ENCODE measurements at places on chromosomes 2 and 18. TPM values are rescaled to one million over a fixed set of nuclear protein-coding genes. Genes with fewer than 3 reads are reported as not detected.

PKDCC gene
- not detected for total RNA-seq

NAT8 gene
- not detected for total RNA-seq

ATRAID gene
- total RNA-seq, result 91.7 TPM

APLF gene
- 1.6 TPM for total RNA-seq

COL4A4 gene
- total RNA-seq, result not detected

TEX44 gene
- not detected for total RNA-seq

CDK5R2 gene
- total RNA-seq, result not detected

RNF152 gene
- total RNA-seq, result 1.6 TPM

ERICH2 gene
- not detected for total RNA-seq

SP9 gene
- total RNA-seq, result not detected

RPRM gene
- 0.15 TPM for total RNA-seq

RESP18 gene
- not detected for total RNA-seq

UGT1A3 gene
- not detected for total RNA-seq

DYTN gene
- total RNA-seq, result not detected

B3GNT7 gene
- 0.40 TPM for total RNA-seq

HOXD8 gene
- 0.11 TPM for total RNA-seq

KCNG3 gene
- total RNA-seq, result 0.50 TPM

SPHKAP gene
- not detected for total RNA-seq

SERPINB12 gene
- not detected for total RNA-seq

CPS1 gene
- 1.3 TPM for total RNA-seq

CRYGD gene
- total RNA-seq, result not detected

ORC4 gene
- 29.6 TPM for total RNA-seq

NEB gene
- 0.50 TPM for total RNA-seq

UPP2 gene
- total RNA-seq, result not detected

CYTIP gene
- total RNA-seq, result 207 TPM

NT5DC4 gene
- total RNA-seq, result not detected

PDK1 gene
- 19.5 TPM for total RNA-seq

Measured in activated T-cell treated with anti-CD3 and anti-CD28 coated beads, Interleukin-2, amount 50 U/mL, for 4 hours (primary cell).